Activated naive CD4-positive, alpha-beta T cell (primary cell): ENCODE measurements at places on chromosomes 5 and 9.

DNA sequence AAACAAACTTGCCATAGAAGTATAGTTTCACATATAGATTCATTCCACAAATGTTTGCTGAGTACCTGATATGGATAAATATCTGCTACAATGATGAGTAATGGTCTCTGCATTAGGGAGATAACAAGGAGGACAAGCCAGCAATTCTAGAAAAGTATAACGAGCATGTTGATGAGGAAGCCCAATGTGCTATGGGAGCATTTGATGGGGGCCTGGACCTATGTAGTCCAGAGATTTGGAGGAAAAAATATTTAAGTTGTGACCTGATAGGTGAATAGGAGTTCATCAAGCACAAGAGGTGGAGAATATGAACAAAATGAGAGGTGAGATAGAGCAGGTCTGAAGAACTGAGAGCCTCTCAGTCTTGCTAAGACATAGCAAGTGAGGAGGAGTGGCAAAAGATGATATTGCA, 14.4 kb upstream of the TMEM245 start:
- no peak for DNase-seq

- no peak for DNase-seq
These were observed 8.9 kb downstream of the SMAD5 start for GRCh38 chr5:136141561-136141960.

DNA sequence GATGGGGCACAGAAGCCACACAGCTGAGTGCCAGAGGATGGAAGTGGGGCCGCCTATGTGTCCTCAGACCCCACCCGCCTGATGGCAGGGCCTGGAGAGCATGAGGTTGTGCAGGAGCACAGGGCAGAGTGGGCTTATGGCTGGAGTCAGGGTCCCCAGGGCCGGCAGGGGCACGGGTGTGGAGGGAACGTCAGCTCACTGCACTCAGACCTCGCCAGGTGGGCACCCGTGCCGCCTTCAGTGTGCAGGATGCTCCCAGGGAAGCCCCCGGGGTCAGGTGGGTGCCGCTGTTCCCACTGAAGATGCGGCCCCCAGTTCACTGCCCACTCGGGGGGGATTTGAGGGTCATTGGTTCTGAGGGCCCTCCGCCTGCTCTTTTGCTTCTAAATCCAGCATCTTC, 34.9 kb downstream of the EXOC3 start:
- DNase-seq = no peak

- no peak for DNase-seq
These were observed 54.0 kb upstream of the FGF10 start for GRCh38 chr5:44443172-44443571.

GRCh38 chr5:176810081-176810597, at the start of gene UNC5A:
TSS of gene UNC5A (plus strand) at chr5:176810559. CDS start at chr5:176810751, 192 bp downstream.
- peak; percentile 38 for DNase-seq

DNA sequence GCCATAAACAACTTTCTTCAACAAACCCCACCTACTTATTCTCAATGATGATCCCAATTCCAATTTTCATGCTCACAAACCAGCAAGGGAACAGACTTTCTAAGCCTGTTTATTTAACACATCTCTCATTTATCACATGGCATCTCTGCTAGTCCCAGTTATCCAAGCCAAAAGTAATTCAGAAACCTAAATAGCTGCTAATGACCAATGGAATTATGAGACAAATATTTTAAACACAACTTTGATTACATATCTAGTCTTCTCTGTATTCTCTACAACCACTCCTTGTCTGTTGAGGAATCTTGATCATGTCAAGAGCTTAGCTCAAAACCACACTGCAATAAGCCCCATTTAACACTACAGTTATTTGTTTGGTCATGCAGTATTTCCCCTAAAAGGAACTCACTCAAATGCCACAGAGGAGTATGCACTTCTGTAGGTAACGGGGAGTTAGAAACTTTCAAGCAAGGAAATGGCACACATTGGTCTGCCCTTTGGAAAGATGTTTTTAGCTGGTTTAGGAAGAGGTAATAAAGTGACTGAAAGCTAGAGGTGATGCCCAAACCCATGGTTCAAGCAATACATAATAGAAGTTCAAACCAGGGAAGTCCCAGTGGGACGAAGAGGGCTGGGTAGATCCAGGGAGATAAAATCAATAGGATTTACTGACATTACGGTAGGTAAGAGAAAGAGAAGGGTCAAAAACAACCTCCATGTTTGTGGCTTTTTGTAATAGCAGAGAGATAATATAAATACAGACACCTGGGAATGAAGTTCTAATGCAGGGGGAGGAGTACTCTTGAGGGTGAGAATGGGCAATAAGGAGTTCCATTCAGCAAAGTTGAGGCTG, 42.1 kb upstream of the HTR4 start:
- no peak for DNase-seq

GRCh38 chr9:74557571-74557970, 60.4 kb downstream of the RORB start:
- DNase-seq = no peak

- DNase-seq = no peak
These were observed 232.8 kb downstream of the DOCK8 start for GRCh38 chr9:447230-448025.

DNA sequence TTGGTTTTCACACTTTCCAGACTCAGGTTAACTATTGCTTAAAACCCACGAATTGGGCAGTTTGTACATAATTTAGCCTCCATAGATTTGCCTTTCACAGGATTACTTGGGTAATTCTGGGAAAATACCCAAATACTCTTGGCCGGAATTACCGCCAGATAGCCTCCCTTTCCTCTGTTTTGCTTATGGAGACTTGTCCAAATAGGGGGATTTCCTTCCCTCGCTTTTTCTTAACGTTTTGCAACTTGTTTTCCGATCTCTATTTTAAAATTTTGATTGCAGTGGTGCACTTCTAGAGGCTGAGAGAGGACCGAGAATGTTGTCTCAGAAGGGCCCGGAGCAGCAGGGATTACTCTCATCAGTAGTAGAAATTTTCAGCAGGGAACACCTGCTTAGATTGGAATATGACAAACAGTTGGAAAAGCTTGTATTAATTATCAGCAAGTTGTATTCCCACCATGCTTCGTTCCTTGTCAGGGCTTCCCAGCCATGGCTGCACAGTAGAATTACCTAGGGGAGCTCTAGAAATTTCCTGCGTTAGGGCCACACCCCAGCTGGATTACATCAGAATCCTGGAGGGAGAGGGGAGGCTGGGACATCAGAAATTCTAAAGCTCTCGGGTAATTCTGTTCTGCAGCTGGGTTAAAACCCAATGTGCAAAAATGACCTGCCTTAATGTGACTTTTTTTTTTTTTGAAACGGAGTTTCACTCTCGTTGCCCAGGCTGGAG, 329.1 kb downstream of the SH3GL2 start:
- no peak for DNase-seq

DNA sequence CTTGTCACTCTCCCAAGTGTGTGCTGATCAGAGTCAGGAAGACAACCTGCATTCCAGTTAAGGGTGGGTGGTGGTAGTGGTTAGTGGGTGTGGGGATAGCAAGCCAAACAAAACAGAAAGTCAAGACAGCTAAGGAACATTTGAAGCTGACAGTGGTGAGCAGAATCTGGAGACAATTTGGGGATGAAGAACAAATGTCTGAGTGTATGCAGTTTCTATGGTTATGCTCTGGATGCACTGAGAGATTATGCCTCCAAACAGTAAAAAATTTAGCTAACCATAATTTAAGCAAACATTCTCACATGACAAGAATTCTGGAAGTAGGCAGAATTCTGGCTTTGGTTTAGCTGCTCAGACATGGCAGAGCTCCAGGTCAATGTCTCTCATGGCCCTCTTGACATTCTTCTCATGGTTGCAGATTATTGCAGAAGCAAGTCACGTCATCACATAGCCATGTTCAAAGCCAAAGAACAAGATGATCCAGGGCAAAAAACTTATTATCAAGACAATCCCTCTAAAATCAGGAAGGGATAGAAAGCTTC, 148.7 kb downstream of the LURAP1L start:
- no peak for DNase-seq

DNA sequence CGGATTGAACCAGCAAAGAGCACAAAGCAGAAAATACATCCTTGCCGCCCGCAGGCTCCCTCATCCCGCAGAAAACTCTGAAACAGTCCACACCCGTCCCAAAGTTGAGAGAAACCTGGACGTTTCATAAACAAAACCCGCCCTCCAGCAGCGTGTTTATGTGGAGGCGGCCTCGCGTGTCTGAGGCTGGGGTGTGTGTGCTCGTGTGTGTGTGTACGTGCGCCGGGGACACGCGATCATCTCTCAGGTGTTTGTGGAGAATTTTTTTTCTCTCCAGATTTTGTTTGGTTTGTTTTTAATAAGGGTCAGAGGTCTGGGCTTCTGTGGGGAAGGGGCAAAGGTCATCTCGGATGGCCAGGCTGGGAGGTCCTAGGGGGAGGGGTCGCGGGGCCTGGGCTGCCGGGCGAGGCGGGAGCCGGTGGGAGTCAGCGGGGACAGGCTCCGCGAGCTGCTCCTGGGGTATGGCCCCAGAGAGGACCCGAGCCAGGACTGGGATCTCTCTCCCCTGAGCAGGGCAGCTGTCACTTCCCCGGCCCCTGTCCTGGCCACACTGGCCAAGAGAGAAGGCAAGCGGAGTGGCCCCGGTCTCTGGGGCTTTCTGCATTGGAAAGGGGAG, 206.4 kb downstream of the C9orf50 start:
- peak; percentile 42 for DNase-seq

DNA sequence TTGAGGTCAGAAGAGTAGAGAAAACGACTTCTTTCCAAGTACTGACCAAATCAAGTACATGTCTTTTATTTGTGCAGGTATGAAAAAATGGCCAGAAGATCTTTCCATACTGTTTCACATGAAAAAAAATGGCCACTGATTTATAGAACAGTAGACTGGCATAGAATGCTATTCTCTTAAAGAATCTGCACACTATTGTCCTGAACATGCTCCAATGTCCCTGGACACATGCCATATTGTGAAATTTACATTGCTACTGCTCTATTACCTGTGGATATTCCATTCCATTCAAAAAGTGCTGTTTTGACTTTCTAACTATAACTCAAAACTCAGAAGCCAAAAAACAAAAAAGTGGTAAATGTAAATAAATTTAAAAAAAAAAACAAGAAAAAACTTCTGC, 60.6 kb downstream of the FBXL17 start:
- no peak for DNase-seq

DNA sequence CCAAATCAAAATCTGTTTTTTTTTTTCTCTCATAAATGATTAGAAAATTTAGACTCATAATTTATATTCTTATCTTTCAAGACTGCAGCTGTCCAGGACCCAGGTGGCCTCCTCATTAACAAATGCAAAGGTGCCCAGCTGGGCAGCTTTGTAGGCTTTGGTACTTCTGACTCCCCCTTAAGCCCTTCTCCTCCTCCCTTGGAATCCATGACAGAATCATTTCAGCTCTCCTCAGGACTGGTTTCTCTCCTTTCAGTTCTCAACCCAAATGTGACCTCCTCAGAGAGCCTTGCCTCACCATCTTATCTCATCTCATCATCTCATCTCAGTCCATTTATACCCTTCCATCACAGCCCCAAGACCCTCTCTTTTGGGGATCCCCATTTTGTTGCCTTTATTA, 221.7 kb downstream of the KIAA0825 start:
- no peak for DNase-seq

- no peak for DNase-seq
These were observed 6.4 kb downstream of the SLC22A5 start for GRCh38 chr5:132375957-132376356.

DNA sequence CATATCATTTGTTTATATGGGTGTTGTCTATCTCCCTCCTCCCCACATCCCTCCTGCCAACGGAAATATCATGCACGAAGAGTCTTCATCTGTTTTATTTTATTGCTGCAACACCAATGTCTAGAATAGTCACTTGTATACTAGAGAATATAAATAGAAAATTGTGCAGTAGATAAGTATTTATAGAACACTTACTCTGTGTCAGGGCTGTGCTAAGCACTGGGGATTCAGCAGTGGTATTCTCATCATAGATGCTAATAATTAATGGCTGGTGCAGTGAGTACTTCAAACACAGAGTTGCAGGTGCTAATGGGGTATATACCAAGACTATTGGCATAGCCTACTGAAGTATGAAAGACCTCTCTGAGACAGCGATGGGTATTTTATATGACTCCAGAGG, 353.5 kb upstream of the CDH6 start:
- DNase-seq = no peak

- DNase-seq = no peak
These were observed 11.8 kb downstream of the OTULIN start for GRCh38 chr5:14676320-14676719.

GRCh38 chr5:155575861-155576260, 562.3 kb downstream of the KIF4B start:
- no peak for DNase-seq

DNA sequence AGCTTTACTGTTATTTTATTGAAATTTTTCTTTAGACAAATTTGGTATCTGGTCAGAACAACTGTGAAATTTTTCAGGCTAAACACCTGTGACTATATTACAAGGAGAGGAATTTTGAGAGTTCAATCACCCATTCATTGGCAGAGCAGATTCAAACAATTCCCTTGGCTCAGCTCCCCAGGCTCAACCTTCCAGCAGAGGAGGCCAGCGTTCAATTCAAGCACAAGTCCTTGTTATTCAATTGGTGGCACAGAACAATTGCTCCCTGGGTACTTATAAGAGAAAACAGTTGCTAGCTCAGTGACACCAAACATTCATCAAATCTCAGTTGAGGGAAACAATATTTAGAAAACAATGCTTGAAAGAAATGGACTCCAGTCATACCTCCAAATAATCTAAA, 83.3 kb downstream of the SUSD1 start:
- no peak for DNase-seq

GRCh38 chr9:104921067-104921741, 6.8 kb downstream of the ABCA1 start:
- no peak for DNase-seq

- DNase-seq = no peak
These were observed 58.6 kb downstream of the ENC1 start for GRCh38 chr5:74581988-74582365.

DNA sequence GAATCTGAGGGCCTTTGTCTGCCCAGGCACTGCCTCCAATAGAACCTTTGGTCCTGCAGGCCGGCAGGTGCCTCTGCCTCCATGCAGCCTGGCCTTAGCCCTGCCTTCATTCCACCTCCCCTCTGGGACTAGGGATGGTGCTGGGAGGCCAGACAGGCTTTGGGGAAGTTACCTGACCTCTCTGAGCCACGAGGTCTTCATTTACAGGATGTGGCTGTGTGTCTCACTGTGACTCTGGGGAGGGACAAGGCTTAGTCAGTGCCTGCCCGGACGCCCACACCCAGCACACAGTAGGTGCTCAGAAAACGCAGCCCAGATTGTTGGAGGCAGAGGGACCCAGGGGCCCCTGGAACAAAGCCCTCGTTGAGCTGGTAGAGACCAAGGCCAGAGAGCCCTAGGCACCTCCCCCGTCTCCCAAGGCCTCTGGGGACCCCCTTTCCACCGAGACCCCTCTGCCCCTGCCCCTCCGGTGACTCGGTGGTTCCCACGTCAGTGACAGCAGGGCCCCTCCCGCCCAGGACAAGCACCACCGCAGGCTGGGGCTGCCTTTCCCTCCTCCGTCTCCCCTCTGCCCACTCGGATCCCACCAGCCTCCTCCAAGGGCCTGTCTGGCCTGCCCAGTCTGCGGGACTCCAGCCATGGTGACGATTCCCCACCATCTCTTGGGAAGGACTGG, 46.9 kb upstream of the EGFL7 start:
- DNase-seq = no peak

GRCh38 chr9:91557327-91557726, 133.7 kb upstream of the NFIL3 start:
- no peak for DNase-seq
